Activated naive CD4-positive, alpha-beta T cell treated with Interleukin-2 at 50 U/mL for 16 hours (primary cell): ENCODE measurements at places on chromosomes 3 and 15.

DNA sequence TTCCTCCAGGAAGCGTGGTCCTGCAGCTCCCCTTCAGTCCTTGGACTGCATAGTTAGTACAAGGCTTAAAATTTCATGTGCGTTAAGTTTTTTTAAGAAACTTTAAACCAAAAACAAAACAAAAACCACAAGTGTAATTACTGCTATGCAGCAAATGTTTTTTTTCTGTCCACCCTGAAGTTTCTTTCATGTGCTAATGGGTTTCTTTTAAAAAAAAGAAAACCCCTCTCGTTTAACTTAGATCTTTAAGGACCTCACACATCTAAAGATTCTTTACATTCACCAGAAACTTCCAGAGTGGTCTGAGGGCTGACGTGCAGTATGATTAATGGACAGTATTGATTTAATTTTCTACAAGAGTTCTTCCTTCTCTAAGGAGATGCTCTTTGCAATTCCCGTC, 72.0 kb upstream of the PYGO1 start:
- DNase-seq, result no peak

DNA sequence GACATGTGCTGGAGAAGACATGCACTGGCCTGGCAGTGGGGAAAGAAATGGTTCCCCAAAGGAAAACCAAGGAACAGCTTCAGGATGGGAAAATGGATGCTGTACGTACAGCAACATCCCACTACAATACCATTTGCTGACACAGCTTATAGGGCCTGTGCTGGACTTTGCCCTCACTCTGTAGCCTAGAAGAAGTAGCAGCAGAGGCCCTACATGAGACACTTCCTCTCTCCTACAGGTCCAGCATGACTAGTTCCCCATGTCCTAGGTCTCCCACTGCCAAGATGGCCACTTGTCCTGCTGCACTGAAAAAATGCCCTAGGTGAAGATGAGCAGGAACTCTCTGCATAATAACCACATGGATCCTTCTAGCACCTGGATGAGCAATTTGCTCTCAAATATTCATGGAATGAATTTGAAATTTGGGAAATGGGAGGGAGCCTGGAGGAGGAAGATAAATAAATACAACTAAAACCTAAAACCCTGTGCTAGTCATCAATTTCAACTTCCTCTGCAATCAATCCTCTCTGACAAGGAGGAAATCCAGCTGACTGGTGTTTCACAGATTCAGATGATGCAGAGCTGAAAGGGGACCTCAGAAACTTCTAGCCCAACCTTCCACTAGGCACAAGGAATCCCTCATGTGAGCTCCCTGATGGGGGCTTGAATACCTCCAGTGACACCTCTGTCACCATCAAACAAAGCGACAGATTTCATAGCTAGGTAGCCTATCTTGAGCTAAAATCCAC, 514.3 kb upstream of the PPP2R3A start:
- DNase-seq, result no peak

- DNase-seq, result no peak
Observed at GRCh38 chr3:29940759-29941323, 660.0 kb downstream of the RBMS3 start.

DNA sequence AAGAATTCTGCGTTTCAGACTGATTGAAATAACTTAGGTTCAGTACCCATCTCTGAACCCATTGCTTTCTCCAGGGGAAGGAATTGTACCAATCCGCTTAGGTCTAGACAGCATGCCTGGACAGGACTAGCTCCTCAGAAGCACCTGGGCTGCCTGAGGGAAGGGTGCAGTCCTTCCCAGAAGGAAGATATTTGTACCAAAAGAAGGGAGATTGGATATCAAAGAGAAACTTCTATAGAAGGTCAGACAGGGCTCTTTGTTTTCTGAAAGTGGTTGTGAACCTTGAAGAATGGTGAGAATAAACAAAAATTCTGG, 133.8 kb upstream of the LRTM1 start:
- no peak for DNase-seq

DNA sequence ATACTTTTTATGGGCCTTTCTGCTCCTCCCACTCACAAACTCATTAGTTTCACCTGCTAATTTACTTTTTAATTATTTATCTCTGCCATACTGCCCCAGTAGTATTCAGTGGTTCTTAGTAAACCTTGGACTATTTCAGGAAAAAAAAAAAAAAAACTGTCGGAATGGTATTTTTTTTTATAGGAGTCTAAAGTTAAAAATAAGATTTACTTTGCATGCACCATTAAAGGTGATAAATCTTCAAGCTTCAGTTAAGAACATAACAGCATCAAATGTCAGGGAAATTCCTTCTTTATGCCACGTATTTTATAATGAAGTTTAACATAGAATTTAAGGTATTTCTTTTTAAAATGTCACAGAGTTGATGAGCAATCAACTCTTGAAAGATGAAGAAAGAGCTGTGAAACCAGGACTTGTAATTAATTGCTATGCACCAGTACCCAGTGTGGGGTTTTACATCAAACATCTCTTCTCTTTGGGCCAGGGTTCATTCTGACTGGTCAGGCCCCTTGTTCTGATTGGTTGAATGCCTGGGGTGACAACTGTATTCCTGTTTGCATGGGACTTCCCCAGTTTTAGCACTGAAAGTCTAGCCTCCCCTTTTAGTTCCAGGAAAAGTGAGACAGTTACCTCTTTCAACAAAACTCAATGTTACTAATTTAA, 40.3 kb upstream of the PTPRG start:
- DNase-seq, result no peak

GRCh38 chr3:143525408-143525807, 322.9 kb downstream of the SLC9A9 start:
- DNase-seq, result no peak

DNA sequence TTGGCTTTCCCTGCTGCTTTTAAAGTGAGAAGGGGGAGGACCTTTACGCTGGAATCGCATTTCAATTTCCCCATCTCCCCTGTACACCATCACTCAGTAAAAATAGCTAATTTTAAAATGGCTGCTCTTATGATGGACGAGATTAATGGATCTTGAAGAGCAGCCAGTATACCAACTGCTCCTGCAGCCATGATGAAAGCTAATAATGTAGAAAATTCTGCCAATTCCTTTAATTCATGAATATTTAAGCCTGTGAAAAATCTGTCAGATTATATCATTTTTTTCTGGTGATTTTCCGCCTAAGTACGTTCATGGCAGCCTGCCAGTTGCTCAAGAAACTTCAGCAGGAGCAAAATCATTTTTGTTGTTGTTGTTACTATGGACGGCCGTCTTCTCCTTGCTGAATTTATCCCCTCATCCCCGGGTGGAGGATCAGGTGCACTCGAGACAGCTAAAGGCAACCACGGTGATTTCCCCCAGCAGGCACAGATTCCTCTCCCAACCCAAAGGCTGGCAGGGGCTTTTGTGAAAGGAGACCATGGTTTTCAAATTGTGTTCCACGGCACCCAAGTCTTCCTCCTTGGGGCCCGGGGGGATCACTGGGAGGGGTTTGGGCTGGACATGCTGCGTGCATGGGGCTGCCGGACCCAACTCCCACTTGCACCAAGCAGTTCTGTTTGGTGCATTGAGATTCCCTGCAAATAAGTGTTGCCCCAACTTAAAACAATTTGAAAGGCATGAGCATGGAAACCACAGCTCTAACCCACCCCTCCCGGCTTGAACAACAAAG, 289.6 kb downstream of the UACA start:
- no peak for DNase-seq

DNA sequence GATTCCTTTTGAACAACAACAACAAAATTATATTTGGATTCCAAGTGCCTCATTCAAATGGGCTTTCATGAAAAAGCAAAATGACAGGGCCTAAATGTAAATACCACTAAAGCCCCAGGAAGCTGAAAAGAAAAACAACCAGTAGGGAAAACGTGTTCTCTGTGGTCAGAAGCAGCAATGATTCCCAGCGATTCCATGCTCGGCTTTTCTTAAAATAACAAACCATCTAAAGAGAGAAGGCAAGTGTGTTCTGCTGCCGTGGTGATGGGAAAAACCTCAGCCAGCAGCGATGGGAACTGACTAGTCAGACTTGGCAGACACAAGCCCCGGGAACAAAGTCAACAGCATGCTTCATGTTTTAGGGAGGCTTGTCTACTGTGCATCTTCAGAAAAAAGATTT, 153.6 kb downstream of the TNIK start:
- DNase-seq, result no peak

DNA sequence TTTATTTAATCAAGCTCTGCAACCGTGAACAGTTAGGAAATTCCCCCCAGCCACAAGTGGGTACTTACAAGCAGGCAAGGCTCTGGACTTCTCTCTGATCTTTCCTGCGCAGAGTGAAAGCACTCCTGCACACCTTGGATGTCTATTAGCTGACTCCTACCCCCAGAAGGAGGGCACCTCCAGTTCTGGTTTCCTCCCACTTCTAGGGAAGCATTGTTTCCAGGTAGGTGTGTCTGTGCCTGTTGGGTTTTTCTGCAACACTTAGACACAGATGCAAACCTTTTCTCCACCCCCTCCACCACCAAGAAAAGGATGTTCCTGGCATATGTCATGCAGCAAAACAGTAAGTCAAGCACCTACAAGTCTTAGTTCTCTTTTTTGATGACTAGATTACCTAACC, at the start of gene ZBED2:
TSS of gene ZBED2 (minus strand) at position 115 of the 400 bp plus-strand sequence. CDS start 1,145 bp downstream, outside the sequence.
- peak; percentile 35 for DNase-seq

DNA sequence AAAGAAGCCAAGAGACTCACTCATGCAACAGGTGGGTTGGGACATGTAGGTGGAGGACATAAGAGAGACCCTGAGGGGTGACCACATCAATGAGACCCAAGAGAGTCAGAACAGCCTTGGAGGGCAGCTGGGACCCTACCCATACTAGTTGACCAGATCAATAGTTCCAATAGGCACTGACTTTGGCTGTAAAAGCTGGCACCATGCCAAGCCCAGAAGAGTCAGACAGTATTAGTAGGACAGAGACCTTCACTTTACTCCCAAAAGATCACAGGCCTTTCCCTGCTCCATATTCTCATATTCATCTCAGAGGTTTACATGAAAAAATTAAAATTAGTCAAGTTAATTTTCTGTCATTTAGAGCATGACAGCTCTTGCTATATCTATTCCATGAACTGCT, 20.9 kb upstream of the GABRR3 start:
- DNase-seq, result no peak

DNA sequence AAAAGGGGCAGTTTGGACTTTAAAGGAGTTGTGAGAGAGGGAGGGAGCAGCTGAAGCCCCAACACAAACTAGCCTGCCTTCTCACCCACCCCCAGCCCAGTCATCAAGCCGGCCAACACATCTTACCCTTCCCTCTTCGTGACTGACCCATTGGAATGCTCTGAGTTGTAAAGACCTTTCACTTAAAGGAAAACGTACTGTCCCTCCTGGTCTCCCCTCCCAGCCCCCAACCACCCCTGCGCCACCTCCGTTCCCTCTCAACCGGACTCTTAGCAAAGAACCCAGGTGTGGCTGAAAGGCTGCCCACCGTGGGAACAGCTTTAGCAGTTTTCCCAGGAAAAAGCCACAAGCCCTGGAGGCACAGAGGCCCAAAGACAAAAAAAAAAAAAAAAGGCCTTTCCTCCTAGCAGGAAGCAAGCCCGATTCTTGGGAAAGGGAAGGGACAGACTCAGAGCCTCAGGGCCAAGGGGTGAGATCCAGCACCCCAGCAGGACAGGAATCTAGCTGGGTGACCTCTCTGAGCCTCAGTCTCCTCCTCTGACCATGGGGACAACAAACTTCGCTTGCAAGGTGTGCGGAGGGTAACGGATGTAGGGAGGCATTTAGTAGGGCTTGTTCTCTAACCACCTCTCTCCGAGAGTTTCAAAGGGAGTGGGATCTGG, 2.4 kb downstream of the CYP11A1 start:
- DNase-seq, result no peak
